Common myeloid progenitor, CD34-positive (primary cell): ENCODE measurements at places on chromosomes 6 and 20.

DNA sequence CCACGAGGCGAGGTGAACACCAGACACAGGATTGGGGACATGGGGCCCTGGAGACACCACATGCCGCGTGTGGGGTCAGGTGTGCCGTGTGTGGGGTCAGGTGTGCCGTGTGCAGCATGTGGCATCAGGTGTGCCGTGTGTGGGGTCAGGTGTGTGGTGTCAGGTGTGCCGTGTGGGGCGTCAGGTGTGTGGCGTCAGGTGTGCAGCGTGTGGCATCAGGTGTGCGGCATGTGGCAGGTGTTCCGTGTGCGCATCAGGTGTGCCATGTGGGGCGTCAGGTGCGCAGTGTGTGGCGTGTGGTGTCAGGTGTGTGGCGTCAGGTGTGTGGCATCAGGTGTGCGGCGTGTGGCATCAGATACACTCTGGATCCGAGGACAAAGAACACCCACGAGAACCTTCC lies 77.9 kb downstream of the WDR27 start:
- no peak for DNase-seq
- H3K36me3 ChIP-seq: peaks cover 6% of the 10 kb centered on the region
- H3K4me3 ChIP-seq: no peak overlapping the region
- no peaks in the 10 kb centered on the region for H3K27me3 ChIP-seq
- H3K4me1 ChIP-seq: no peaks in the 10 kb centered on the region

DNA sequence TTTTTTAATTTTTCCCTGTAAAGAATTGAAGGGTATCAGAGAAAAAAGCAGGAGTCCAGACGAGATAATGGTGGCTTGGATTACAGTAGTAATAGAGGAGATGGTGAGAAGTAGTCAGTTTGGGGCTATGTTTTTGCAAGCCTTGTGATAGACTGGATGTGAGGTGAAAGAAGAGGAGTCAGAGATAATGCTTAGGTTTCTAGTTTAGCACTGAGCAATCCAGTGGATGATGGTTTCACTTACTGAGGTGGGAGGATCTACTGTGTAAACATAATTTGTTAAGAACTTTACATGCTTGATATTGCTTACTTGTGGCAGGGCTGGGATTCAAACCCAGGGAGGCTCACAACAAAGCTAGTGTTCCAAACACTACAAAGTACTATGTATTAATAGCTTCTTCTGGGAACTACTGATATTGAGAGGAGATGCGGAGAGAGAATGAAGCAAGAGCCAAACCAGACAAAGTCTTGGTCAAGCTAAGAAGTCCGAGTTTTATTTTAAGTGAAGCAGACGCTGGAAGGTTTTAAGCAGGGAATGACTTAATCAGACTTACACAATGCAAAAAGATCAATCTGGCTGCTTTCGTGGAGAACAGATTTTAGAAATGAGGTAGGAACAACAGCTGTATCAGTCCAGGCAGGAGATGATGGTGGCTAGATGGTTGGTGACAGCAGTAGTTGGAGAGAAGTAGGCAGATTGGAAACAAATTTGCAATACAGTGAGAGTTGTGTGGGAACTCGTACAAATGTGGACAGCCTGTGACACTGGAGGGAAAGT lies 58.0 kb downstream of the ZFAND3 start:
- no peak for DNase-seq
- H3K27ac ChIP-seq: no peak overlapping the region
- no peak overlapping the region for H3K4me3 ChIP-seq
- H3K4me1 ChIP-seq: peaks cover 6% of the 10 kb centered on the region

DNA sequence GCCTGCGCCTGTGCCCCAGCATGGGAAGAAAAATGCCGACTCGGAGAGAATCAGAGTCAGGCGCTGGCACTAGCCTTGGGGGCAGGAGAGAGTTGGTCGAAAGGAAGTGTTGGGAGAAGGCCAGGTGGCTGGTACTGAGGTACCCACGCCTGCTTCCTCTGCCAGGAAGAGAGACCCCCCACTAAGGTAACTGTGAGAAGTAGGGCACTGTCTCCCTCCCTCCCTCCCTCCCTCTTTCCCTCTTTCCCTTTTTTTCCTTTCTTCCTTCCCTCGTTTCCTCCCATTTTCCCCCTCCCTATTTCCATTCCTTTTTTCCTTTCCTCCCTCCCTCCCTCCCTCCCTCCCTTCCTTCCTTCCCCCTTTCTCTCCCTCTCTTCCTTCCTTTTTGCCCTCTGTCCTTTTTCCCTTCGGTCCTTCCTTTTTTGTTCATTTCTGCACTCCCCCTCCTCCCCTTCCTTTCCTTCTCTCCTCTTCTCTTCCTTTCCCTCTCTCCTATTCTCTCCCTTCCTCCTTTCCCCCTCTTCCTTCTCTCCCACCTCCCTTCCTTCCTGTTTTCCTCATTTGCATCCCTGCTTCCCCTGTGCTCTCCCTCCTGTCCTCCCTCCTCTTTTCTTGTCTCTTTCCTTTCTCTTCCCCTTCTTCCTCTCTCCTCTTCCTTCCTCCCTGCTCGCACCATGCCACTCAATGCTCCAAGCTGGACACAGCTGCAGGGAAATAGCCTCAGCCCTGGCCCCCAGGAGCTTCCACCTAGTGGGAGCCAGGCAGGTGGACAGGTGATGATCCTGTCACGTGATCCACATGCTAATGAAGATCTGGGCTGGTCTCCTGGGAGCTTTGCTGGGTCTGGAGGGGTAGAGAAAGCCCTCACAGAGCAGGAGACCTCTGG lies 148.0 kb downstream of the DHX35 start:
- no peak for DNase-seq
- H3K27ac ChIP-seq: no peak overlapping the region
- no peaks in the 10 kb centered on the region for H3K4me1 ChIP-seq
- H3K4me3 ChIP-seq: no peak overlapping the region
- H3K27me3 ChIP-seq: peaks cover 9% of the 10 kb centered on the region

GRCh38 chr20:11112832-11113231 lies 439.0 kb upstream of the JAG1 start:
- H3K4me1 ChIP-seq: no peaks in the 10 kb centered on the region
- no peak for DNase-seq
- no peaks in the 10 kb centered on the region for H3K36me3 ChIP-seq
- H3K27me3 ChIP-seq: no peaks in the 10 kb centered on the region
- H3K27ac ChIP-seq: no peak overlapping the region
- no peak overlapping the region for H3K4me3 ChIP-seq

- no peak overlapping the region for H3K27ac ChIP-seq
- H3K4me1 ChIP-seq: no peaks in the 10 kb centered on the region
- H3K4me3 ChIP-seq: no peak overlapping the region
These were observed 30.6 kb downstream of the MOCS1 start for GRCh38 chr6:39903656-39904055.

DNA sequence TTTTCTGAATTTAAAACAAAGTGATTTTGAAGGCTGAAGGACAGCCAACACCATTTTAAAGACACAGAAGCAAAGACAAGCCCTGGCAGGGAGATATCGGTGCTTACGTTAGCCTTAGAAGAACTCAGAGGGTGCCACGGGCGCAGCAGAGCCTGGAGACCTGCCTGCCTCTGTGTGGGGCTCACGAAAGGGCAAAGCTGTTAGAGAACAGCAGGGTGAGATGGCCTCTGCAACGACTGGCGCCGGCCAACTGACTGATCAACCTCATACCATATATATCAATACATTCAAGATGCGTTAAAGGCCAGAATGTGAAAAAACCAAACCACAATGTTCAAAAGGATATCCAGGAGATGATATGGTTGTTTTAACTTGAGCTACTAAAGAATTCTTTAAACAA lies 151.0 kb upstream of the RPS6KA2 start:
- H3K27ac ChIP-seq: no peak overlapping the region
- H3K27me3 ChIP-seq: no peaks in the 10 kb centered on the region
- peaks cover 3% of the 10 kb centered on the region for H3K4me1 ChIP-seq
- no peak for DNase-seq
- no peaks in the 10 kb centered on the region for H3K36me3 ChIP-seq

DNA sequence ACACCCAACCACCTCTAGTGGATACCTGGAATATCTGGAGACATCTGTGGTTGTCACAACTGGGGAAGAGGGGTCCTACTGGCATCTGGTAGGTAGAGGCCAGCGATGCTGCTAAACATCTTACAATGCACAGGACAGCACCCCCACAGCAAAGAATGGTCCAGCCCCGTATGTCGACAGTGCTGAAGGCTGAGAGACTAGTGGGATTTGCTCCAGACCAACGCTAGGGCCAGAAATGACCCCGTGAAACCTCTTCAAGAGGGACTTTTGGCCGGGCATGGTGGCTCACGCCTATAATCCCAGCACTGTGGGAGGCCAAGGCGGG lies 7.2 kb downstream of the PREX1 start:
- H3K36me3 ChIP-seq: peaks cover 7% of the 10 kb centered on the region
- DNase-seq: no peak
- H3K4me1 ChIP-seq: peaks cover 78% of the 10 kb centered on the region
- no peak overlapping the region for H3K4me3 ChIP-seq

DNA sequence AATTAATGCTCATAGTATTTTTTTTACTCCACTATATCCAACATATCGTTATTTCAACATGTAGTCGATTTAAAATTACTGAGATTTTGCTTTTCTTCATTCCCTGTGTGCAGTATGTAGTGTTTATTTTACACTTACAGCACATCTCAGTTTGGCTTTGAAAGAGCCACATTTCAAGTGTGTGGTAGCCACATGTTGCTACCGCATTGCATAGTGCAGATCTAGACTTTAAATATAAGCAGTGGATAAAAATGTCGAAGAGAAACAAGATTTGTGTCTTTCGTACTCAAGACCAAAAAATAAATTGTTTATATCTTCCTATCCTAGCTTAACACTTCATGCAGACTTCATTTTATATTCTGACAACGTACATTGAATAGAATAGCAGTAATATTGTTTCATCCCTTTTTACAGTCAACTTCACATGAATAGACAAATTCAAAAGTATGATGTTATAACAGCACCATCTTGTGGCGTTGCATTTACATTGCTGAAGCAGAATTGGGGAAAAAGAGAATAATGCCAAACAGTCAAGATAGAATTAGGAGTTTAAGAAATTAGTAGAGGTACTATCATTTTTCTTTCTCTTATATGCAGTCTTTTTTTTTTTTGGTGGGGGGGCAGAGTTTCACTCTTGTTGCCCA lies 29.9 kb downstream of the FBXO5 start:
- no peaks in the 10 kb centered on the region for H3K36me3 ChIP-seq
- no peak overlapping the region for H3K4me3 ChIP-seq
- peak; percentile 69 for DNase-seq
- H3K27ac ChIP-seq: no peak overlapping the region

DNA sequence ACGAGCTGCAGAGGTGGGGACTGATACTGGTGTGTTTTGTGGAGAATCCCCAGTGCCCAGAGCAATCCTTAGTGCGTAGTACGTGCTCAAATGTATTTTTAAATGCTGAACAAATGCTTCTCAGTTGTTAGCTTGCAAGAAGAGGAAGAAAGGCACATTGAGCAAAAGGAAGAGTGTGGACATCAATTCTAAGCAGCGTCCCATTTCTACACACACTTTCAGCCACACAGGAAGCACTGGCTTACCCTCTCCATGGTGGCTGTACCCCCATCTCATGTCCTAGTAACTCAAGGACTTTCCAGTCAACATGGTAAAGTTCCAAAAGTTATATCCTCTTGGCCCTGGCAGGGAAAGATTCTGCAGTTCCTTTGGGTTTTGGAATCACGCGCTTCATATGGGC lies 98.8 kb upstream of the NXT1 start:
- H3K27me3 ChIP-seq: no peaks in the 10 kb centered on the region
- H3K27ac ChIP-seq: no peak overlapping the region
- DNase-seq: no peak
- peaks cover under 1% of the 10 kb centered on the region for H3K4me1 ChIP-seq
- no peak overlapping the region for H3K4me3 ChIP-seq

GRCh38 chr20:29742699-29743100 lies 1514.8 kb upstream of the DEFB115 start:
- H3K27ac ChIP-seq: no peak overlapping the region
- H3K36me3 ChIP-seq: no peaks in the 10 kb centered on the region
- H3K27me3 ChIP-seq: no peaks in the 10 kb centered on the region
- H3K4me1 ChIP-seq: no peaks in the 10 kb centered on the region

DNA sequence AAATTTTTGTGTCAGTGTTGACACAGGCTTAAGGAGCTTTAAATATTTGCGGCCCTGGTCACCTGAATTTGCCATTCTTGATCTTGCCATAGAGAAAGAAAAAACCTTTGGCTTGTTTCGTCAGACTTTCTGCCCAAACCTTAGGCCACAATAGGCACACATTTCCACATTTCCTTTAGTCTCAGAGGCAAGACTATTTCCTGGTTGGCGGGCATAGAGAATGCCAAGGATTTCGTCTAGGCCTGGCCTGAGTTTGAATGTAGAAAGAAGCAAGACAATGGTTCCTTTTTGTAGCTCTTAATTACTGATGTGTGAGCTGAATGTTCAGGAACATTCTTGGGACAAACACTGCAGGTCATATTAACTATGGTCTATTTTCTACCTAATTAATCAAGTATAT lies 108.1 kb downstream of the TRMT11 start:
- no peaks in the 10 kb centered on the region for H3K36me3 ChIP-seq
- DNase-seq: no peak
- no peaks in the 10 kb centered on the region for H3K4me1 ChIP-seq
- H3K27ac ChIP-seq: no peak overlapping the region

DNA sequence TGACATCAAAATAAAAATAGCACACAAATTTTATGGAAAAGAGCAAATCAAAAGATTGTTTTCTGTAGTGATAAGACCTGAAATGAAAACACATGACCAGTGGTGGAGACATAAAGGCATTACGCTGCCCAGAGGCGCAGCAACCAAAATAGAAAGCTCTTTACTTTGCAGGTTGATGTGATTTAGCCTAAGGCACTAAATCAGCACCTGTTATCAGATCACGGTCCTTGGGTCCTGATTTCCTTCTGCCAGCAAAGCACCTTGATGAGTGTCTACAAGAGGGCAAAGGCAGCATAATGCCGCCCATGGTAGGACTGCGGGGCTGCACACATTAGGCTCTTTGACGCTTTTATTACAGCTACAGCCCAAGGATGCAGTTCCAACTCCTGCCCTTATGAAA lies 19.3 kb upstream of the RAMACL start:
- H3K4me1 ChIP-seq: no peaks in the 10 kb centered on the region
- H3K27me3 ChIP-seq: no peaks in the 10 kb centered on the region
- no peak overlapping the region for H3K4me3 ChIP-seq

DNA sequence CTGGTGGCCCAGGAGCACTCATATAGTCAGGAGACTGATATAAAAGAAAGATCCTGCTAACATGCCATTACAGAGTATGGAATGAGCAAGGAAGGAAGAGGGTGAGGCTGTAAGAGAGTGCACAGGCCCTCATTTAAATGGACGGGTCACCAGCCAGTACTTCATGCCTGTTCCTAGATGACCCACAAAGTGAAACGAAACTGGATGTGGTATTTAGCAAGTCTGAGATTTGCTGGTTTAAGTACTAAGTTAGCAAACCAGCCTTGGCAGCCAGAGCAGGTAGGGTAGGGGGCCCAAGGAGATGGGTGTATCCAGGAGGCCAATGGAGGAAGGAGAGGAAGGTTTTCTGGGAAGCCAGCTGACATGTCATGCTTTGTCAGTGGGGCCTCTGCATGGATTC lies 15.9 kb downstream of the NT5E start:
- H3K27me3 ChIP-seq: no peaks in the 10 kb centered on the region
- H3K36me3 ChIP-seq: no peaks in the 10 kb centered on the region
- no peak for DNase-seq
- H3K27ac ChIP-seq: no peak overlapping the region
- H3K4me3 ChIP-seq: no peak overlapping the region

GRCh38 chr20:4869290-4870193 lies 131.8 kb downstream of the SLC23A2 start:
- H3K36me3 ChIP-seq: peaks cover 9% of the 10 kb centered on the region
- H3K4me3 ChIP-seq: no peak overlapping the region
- H3K27ac ChIP-seq: no peak overlapping the region
- no peaks in the 10 kb centered on the region for H3K4me1 ChIP-seq

- H3K4me3 ChIP-seq: peak within 1 kb of the TSS; percentile 76
- H3K4me1 ChIP-seq: peaks cover 45% of the 10 kb centered on the region
- H3K27me3 ChIP-seq: no peaks in the 10 kb centered on the region
These were observed at the start of gene MARCKS for GRCh38 chr6:113856625-113857555. Gene MARCKS (plus strand): TSS chr6:113857345. CDS start chr6:113857746, 401 bp downstream.
